Stimulated activated CD8-positive, alpha-beta memory T cell treated with anti-CD3 and anti-CD28 coated beads, Interleukin-12 subunit alpha, Interleukin-12 subunit beta, amount 100 ng/mL, for 1 hour (primary cell): ENCODE measurements at places on chromosomes 7 and 10.

- no peak for DNase-seq
Observed at GRCh38 chr7:154856733-154857132, 146.2 kb downstream of the PAXIP1 start.

- DNase-seq = no peak
Observed at GRCh38 chr10:91200314-91201212, 19.9 kb upstream of the PCGF5 start.

DNA sequence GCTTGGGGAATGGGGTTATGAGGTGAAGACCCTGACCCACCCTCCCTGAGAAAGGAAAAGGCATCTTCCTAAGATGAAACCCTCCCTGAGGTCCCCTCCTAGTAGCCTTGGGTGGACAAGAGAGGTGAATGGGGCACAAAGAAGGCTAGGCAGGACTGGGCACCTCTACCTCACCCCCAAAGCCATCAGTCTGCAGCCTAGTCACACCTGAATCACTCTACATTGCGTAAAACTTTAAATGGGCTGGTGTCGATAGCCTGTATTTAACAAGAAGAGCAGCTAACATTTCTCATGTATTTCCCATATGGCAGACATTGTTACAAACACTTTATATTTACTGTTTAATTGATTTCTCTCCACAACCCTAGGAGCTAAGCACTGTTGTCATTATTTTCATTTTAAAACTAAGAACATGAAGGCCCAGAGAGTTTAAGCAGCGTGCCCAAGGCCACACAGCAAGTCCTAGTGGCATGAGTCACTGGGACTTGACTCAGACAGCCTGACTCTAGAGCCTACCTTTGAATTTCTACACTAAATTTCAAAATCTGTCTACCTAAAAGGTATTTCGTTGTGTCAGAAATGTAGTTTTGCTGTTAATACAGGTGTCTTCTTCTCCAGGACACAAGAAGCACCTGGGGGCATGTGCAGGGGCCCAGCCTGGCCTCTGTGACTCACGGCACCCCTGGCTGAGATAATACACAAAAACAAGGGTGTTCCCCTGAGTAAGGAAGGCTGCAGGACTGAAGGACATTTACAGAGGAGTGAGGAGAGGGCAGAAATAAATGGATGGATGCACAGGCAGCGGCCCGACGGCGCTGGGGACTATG is 3.4 kb downstream of the AOC1 start:
- DNase-seq = no peak

DNA sequence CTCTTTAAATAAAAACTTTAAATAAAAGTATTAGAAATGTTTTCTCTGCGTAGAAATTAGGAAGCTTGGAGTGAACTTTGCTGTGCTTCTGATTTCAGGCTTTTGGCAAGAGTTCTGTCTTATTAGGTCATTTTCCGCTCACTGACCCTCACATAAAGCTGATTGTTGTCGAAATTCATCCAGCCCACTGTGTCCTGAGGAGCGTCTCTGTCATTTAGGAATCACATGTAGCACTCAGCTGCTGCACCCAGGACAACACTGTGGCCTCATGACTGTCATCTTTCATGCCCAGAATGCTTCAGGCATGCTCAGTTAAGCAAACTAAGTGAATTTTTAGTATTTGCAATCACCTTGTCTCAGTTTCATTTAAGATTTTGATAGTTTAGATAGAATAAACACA is 57.8 kb upstream of the MSRB2 start:
- DNase-seq = no peak

DNA sequence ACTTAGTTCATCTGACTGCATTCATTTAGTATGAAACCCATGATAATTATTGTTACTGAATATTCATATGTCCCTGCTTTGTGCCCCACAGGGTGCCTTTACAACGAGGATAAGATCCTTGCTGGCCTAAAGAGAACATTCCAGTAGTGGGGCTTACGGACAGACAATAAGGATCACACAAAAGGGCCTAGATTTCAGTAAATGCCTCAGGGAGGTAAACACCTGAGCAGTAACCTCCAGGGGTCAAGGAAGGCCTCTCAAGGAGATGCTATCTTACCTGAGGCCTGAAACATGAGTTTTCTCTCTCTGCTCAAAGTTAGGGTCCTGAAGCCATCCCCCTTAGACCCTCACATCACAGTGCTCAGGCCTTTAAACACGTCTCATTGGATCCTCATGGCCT is 228.7 kb downstream of the TCF7L2 start:
- DNase-seq = no peak

DNA sequence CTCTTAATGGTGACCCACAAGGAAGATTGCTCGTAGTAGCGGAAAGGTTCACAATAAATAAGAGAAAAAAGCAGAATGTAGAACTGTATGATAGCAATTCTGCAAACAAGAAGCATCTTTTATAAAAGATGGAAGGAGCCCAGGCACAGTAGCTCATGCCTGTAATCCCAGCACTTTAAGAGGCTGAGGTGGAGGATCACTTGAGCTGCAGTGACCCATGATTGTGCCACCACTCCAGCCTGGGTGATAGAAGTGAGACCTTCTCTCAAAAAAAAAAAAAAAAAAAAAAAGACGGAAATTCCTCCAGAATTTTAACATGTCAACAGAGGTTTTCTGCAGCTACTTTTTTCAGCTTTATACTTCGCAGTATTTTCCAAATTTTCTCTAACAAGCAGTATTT is 13.2 kb downstream of the GATAD1 start:
- DNase-seq = no peak

DNA sequence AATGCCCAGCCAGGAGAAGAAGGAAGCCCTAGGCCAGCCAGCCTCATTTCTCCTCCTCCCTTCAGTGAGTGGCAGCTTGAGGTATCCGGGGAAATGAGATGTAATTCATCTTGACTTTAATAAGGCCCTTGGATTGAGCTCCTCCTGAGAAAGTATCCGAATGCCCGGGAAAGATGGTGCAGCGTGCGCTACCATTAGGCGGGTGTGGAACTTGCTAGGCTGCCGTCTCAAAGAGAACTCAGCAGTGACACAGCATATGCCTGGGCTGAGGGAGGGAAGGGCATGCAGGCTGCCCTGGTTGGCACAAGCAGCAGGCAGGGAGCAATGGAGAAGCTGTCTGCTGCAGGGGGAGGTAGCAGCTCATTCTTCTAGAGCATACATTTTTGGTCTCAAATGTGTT is 659.8 kb upstream of the FOXK1 start:
- DNase-seq = no peak

GRCh38 chr7:111711426-111712065 is 149.3 kb upstream of the IMMP2L start:
- DNase-seq = no peak

DNA sequence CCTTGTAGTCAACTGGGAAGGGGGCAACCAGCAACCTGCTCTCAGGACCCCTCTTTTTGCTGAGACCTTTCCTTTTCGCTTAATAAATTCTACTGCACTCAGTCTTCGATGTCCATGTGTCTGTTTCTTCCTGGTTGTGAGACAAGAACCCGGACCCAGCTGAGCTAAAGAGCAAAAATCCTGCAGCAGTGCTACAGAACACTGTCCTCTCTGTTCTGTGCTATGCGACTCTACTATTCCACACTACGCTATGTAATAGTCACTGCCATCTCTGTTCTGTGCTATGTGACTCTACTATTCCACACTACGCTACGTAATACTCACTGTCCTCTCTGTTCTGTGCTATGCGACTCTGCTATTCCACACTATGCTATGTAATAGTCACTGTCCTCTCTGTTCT is 34.3 kb downstream of the DIP2C start:
- no peak for DNase-seq

DNA sequence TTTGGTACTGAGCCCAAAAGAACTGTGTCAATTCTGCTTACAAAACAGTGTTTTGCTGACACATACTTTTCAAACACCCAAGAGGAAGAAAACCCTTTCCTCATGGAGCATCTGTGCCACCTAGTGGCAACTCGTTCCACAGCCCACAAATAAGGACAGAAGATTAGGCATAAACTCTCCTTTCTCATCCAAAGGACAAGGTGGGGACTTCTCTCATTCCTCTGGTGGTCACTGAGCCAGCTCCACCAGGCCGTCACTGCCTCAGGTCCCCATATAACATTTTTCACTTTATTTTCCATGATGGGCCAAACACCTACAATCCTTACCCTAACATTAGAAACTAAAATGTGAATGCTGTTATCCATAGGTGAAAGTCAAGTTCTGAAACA is 76.9 kb downstream of the RNF216 start:
- DNase-seq = peak; percentile 54

GRCh38 chr10:113740850-113741249 is 10.6 kb upstream of the PLEKHS1 start:
- DNase-seq = no peak

DNA sequence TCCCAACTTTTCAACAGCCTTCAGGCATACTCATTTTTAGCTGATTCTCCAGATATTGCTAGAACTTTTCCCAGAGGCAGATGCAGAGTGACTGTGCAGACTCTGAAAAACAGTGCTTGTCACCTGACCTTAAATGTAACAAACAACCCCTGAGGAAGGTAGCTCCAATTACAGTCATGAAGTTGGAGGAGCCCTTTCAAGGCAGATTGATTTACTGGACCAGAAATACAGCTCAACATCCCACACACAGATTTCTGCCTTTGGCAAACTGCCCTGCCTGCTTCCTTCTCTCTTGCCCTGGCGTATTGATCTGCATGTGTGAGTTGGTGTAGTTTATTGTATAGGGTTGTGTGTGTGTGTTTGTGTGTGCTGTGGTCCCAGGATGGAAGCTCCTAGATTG is 38.5 kb downstream of the PYROXD2 start:
- no peak for DNase-seq

GRCh38 chr7:24653316-24654085 is 80.2 kb downstream of the PALS2 start:
- no peak for DNase-seq

- DNase-seq = no peak
Observed at GRCh38 chr10:112801748-112802147, 148.3 kb upstream of the TCF7L2 start.

DNA sequence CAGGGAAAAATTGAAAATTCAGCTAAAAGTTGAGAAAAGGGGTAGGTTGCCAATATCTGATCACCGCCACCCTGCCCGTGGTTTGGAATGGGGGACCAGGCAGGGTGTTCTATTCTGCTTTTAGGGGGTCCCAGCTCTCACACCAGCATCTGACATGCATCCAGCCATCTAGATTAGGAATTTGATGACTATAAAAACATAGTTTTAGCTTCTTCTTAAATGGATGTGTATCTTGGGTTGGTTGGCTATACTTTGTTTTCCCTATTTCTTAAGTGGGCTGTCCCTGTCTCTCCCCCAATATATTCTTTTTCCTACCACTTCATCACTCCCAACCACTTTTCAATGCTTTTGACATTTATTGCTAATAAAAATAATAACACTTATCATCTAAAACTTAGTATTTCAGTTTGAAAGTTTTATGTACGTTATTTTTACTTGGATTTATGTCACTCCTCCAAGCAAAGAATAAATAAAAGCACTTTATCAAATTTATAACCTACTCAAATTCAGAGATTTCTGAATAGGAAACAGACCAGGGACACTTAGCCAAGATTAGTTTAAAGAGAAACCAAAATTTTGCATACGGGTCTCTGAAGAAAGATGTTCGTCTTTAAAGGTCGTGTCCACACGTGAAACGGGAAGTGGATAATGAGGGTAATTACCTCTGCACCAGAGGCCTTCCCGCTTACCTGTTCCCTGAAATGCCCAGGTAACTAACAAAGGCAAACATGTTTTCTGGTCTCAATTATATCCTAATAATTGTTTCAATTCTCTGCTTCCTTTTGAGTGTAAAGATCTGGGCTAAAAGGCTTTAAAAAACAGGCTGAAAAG is 233.2 kb upstream of the AUTS2 start:
- DNase-seq = no peak

- no peak for DNase-seq
Observed at GRCh38 chr7:124310934-124311390, 278.1 kb upstream of the TMEM229A start.

DNA sequence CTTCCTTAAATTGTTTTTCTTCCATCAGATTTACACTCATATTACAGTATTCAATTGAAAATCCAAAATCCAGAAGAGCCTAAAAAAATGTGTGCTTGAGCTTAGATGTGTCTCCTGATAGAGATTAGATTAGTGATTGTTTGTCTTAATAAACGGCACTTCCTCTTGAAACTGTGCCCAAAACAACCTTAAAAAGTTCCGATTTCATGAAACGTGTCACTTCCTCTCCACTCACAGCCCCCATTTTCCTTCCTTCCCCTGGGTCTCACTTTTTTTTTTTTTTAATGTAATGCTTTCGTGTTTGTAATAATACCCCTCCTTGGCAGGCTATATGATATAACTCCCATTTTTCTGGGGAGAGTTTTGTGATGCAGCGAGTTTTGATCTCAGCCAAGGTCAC is 114.8 kb upstream of the ADO start:
- no peak for DNase-seq

GRCh38 chr7:133359449-133359848 is 106.6 kb downstream of the EXOC4 start:
- no peak for DNase-seq

GRCh38 chr7:135697276-135698049 is 30.5 kb downstream of the SLC13A4 start:
- DNase-seq = no peak

GRCh38 chr7:86760236-86760635 is 116.5 kb downstream of the GRM3 start:
- no peak for DNase-seq

DNA sequence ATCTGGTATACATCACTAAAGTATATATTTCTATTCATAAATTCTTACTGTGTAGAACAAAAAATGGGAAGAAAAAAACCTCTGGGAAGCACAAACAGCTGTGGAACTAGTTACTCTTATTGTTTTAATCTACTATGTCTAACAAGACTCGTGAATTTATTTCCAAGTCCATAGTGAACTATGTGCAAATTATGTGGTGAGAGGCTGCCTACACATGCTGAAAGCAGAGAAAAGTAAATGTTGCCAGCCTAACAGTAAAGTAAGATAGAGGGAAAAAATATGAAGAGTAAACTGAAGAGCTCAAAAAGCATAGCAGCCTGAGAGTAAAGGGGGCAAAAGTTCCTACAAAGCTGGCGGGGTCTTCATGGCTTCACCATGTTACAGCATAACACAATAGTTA is 3.0 kb downstream of the GDI2 start:
- no peak for DNase-seq

DNA sequence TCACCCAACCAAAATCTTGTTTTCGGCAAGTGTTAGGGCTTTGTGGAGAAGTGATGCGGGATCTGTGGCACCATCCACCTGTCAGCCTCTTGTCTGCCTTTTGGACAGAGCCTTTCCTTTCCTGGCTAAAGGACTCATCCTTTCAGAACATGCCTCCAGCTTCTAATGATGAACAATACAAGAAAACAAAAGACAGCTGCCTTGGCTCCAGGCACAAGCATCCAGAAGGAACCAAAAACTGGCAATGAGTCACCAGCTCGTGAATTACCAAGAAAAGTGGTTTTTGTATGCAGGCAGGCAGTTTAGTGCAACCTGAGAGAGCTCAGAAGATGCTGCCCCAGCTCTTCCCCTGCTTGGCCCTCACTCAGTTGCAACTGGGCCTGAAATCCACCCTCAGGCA is 84.6 kb upstream of the NAMPT start:
- DNase-seq = no peak

- DNase-seq = no peak
Observed at GRCh38 chr10:60122190-60122589, 215.8 kb upstream of the CCDC6 start.
